ENCODE measurements at places on chromosomes 5 and 9.

DNA sequence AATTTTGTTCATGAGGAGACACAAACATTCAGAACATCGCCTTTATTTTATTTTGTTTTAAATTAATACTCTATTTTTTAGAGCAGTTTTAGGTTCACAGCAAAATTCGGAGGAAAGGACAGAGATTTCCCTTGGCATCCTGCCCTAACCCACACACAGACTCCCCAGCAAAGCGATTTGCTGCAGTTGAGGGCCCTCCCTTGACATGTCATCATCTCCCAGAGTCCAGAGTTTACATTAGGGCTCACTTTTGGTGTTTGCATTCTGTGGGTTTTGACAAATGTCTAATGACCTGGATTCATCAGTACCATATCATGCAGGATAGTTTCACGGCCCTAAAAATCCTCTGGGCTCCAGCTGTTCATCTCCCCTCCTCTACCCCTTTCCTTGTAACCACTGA is 33.6 kb upstream of the COL5A1 start:
- no peak for DNase-seq

- no peak for DNase-seq
Observed at GRCh38 chr5:102218159-102218558, 77.9 kb downstream of the SLCO4C1 start.

- DNase-seq: no peak
Observed at GRCh38 chr9:87604886-87605588, 107.4 kb downstream of the DAPK1 start.

GRCh38 chr9:120742951-120743416 is 28.7 kb upstream of the MEGF9 start:
- DNase-seq: no peak

DNA sequence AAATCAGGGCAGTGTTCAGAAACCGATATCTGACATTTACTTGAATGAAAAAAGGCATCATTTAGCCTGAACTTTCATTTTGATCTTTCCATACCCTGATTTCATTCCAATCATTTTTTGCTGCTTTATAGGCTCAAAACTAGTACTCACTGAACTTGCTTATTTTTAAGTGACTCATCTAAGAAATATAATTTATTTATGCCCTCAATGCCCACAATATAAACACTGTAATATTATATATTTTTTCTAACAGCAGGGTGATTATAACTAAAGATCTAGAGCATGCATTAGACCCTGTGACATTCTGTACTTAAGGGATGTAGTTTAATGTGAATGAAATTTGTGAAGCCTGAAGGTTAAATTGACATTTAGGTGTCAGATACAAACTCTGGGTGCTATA is 446.1 kb upstream of the CDH10 start:
- no peak for DNase-seq

DNA sequence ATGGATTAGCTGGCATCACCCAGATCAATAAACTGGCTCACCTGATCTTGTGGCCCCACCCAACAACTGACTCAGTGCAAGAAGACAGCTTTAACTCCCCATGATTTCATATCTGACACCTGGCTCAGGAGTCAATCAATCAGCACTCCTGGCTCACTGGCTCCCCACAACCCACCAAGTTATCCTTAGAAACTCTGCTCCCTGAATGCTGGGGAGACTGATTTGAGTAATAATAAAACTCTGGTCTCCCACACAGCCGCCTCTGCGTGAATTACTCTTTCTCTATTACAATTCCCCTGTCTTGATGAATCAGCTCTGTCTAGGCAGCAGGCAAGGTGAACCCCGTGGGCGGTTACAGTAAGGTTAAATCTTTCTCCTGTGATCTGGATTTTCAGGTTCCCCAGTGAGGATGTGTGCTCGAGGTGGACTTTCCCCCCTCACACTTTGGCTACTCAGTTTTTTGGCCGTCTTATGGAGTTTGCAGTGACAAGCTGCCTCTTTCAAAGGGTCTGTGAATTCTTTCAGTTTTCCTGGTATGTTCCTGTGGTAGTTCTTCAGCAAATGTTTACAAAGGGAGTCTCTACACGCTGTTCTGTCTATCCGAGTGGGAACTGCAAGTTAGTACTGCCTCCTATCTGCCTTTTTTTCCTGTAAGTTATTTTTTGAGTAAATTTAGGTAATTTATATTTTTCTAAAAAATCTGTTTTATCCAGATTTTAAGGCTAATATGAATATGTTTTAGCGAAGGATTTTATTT is 500.2 kb upstream of the NUDT12 start:
- DNase-seq: no peak

DNA sequence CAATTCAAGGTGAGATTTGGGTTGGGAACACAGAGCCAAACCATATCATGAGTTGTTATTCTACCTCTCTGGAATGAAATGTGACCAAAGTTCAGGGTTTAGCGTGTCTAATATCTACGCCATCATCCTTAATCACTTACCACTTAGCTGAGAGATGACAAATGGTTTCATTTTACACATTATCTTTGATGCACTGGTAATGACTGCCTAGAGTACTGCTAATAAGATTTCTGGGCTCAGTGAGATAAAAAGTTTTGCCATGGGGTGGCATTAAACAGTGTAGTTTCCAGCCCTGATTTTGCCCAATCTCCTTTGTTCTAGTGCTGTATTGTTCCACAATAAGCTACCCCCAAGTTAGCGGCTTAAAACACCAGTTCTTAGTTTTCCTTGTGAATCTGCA is 367.2 kb downstream of the MLLT3 start:
- DNase-seq: no peak

DNA sequence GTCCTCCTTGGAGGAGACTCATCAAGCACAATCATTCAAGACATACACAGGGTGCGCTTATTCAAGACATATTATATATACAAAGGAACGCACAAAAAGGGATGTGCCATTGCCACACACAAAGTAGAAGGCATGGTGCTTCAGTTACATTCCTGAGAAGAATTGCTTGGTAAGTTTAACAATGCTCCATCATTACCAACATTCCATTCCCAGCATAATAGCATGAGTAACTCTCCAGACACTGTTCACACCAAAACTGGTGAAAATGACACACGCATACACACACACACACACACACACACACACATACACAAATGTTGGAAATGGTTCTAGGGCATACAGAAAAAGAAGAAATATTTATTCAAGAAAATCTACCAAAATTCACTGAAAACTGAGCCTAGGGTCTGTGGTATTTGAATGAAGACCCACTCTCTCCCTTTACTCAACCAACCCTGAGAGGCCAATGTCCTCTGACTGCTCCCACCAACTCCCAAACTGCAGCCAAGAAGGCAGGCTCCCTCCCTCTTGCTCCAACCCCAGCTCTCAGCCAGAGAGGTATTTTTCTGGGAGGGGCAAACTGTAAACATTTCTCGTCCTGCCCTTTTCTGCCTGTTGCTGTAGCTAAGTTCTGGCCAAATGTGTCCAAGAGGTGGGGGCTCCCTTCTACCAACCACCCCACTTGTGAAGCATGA is 19.9 kb downstream of the UGT3A1 start:
- no peak for DNase-seq

- DNase-seq: no peak
Observed at GRCh38 chr5:1384521-1384920, 39.6 kb upstream of the CLPTM1L start.

DNA sequence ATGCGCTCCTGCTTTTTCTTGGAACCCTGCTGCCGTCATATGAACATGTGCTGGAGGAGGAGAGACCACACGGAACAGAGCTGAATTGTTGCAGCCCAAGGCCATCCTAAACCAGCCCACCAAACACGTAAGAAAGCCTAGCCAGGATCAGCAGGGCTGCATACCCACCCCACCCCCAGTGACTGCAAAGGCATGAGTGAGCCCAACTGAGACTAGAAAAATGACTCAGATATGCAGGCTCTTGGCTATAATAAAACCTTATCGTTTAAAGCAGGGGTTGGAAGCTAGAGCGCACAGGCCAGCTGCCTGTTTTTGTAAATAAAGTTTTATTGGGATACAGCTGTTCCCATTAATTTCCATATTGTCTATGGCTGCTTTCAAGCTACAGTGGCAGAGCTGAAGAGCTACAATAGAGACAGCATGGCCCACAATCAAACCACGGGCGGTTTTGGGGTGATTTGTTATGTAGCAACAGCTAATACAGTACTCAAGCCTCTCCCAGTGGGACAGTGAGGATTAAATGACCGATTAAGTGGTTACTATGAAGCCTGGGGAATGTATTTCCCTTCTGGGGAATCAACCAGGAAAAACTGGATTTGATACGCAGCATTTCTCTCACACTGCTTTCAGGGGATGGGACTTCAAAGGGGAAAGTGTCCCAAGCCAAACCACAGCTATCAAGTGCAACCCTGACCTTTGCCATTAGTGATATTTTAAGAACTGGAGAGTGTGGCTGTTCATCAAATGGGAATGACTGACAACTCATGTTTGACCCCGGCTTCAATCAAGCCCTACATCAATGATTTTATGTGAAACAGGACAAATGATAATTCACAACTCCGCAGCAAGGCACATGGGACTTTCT is 6.3 kb downstream of the SHB start:
- no peak for DNase-seq

DNA sequence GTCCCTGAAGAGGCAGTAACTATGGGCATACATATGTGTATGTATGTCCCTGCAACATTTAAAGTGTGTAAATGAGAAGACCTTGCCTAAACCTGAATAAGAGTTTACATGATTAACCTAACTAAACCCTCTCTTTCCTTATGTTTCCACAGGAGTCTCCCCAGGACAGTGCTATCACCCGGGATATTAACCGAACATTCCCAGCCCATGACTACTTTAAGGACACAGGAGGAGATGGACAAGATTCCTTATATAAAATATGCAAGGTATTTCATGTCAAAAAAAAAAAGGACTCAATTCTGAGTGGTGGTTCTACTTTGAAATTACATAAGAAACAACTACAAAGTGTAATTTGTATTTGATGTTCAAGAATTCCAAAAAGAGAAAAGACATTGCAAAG is 31.7 kb downstream of the GPR21 start:
- DNase-seq: no peak

DNA sequence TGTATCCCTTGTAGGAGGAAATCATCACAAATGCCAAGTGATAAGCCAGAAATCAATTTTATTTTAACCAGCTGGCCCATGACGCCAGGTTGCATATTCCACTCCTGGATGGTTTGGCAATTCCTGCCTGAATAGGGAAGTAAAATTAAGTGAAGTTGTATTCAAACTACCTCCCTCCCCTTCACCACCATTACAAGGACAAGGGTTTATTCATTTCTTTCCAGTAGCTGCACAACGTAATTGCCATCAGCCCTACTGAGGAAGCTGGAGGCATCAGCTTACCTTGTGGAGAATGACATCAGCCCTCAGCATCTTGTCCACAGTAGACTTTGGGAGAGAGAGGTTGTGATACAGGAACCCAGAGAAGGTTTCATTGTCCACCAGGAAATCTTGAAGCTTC is 66.6 kb downstream of the ABCA1 start:
- no peak for DNase-seq

- DNase-seq: no peak
Observed at GRCh38 chr9:19441730-19442129, 32.9 kb downstream of the ACER2 start.

- DNase-seq: no peak
Observed at GRCh38 chr9:72874344-72874743, 78.5 kb downstream of the ALDH1A1 start.

DNA sequence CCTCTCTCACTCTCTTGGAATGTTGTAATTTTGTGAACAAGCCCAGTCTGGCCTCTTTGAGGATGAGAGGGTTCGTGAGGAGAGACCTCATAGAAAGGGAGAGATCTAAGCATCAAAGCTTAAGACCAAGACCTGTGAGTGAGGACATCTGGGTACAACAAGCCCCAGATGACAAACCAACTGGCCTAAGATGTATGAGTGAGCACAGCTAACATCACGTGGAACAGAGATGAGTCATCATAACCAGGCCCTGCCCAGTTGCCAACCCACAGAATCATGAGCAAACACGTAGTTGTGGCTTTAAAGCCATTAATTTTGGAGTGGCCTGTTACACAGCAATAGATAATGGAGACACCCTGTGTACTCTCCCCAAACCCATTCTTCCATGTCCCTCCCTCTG is 439.1 kb upstream of the KIF2A start:
- DNase-seq: no peak

DNA sequence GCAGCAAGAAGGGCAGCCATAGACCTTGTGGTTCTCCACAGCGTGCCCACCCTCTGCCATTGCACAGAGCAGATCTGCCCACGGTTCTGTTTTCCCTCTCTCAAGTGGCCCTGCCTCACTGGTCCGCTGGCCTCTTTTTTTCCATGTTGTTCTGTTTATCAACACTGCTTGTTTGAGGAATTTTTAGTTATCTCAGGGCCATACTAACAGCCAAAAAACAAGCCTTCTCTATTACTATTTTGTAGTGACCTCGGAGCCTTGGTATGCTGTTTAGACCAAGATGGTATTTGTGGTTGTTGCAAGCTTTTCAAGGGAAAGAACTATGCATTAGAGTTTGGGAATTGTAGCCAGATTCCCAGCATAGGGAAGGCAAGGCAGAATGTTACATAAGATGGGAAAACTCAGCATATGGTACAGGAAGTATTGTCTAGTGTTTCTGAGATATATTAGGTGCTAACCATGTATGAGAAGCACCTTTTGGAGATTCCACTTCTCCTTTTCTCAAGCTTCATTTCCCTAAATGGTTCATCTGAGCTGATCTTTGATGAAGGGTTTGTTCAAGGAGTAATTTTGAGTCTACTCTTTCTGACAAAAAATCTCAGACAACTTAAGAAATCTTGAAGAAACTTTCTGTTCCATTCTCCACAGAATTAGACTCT is 54.3 kb downstream of the NUP214 start:
- no peak for DNase-seq

DNA sequence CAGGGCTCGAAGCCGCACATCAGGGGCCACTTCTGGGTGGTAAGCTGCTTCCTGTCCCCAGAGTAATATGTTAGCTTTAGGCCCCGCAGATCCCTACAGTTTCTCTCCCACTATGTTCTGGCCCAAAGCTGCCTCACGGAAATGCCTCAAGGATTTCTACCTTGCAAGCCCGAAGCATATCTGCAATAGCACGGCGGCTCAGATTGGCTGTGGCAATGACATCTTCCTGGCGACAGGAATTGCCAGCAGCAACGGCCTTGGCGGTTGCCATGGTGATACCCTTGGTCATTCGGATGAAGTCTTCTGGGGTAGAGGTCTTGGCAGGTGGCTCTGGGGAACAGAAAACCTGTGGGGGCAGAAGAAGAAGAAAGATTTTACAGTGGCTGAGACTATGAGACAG is 10.3 kb upstream of the TPM2 start:
- DNase-seq: no peak

GRCh38 chr9:112145886-112146285 is 29.2 kb downstream of the SUSD1 start:
- DNase-seq: no peak

- DNase-seq: no peak
Observed at GRCh38 chr5:137567226-137567625, 68.1 kb upstream of the SPOCK1 start.

All from stimulated activated CD8-positive, alpha-beta memory T cell treated with anti-CD3 and anti-CD28 coated beads, Interleukin-7, amount 100 ng/mL, for 1 hour (primary cell).